Tibial nerve (tissue), 4 donors: ENCODE measurements at places on chromosomes 5 and 9. TPM values are rescaled to one million over a fixed set of nuclear protein-coding genes. Genes with fewer than 3 reads are reported as not detected.

DNA sequence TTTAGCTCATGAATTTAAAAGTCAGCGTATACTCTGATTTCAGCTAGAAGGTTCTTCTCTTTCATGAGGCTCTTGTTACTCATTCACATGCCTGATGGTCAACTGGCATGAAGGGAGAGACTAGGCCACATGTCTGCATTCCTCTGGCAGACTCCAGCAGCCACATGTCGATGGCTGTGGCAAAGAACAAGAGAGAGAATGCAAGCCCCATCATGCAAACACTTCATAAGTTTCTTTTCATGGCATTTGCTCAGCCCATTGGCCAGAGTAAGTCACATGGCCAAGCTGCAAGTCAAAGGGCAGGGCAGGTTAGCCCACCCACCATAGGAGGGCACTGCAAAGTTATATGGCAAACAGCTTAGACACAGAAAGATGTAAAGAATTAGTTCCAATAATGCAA is 5.4 kb downstream of the KCNV2 start:
- no peak for DNase-seq

DNA sequence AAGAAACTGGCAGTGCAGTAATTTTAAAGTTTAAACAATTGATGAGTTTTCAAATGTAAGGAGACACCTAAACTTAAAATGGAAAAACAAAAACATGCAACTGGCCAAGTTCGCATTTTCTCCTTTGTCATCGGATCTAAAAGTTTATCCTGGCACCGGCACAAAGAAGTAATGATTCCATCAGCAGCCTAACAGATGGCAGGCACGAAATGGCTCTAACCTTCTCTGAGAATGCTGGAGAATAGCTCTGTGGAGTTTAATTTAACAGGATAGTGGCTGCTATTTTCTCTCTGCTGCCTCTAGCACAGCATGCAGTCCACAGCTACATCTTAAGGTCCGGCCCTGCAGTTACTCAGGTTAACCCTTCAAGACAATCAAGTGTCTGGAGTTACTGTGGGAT is 82.2 kb downstream of the PRELID2 start:
- DNase-seq, result no peak

The HMMR gene
- total RNA-seq, result 0.66 TPM

- no peak for DNase-seq
Measured at GRCh38 chr9:77999231-77999631, 32.4 kb downstream of the GNAQ start.
